IgD-negative memory B cell (primary cell): ENCODE measurements at places on chromosomes 1 and 21. TPM values are rescaled to one million over a fixed set of nuclear protein-coding genes. Genes with fewer than 3 reads are reported as not detected.

Gene PALMD
- not detected for polyA plus RNA-seq

Gene GNG12
- polyA plus RNA-seq, result not detected

Gene RABGAP1L
- 88.6 TPM for polyA plus RNA-seq

Gene TTC39A
- not detected for polyA plus RNA-seq

Gene AMPD1
- polyA plus RNA-seq, result 0.21 TPM

Gene SNX7
- 0.13 TPM for polyA plus RNA-seq

Gene C4BPA
- not detected for polyA plus RNA-seq

Gene SYCP1
- polyA plus RNA-seq, result not detected

Gene JAM2
- 0.15 TPM for polyA plus RNA-seq

Gene KIRREL1
- polyA plus RNA-seq, result not detected

Gene GNB1
- 40.0 TPM for polyA plus RNA-seq

Gene ADCY10
- polyA plus RNA-seq, result 0.49 TPM

Gene SLC6A17
- not detected for polyA plus RNA-seq

Gene OR2T2
- polyA plus RNA-seq, result not detected

Gene ABCG1
- 11.6 TPM for polyA plus RNA-seq

Gene AIM2
- 187 TPM for polyA plus RNA-seq

Gene PIGR
- polyA plus RNA-seq, result 0.40 TPM

Gene DYRK3
- 0.31 TPM for polyA plus RNA-seq

Gene DCDC2B
- not detected for polyA plus RNA-seq

Gene FCGR1A
- polyA plus RNA-seq, result 0.43 TPM

Gene UTS2
- polyA plus RNA-seq, result not detected

Gene CACNA1E
- 0.16 TPM for polyA plus RNA-seq

Gene MYOC
- polyA plus RNA-seq, result not detected

Gene TMIGD3
- polyA plus RNA-seq, result not detected

Gene ITGB2
- polyA plus RNA-seq, result 294 TPM

Gene GSTM5
- not detected for polyA plus RNA-seq

Gene MX2
- 36.6 TPM for polyA plus RNA-seq

Gene CEP85
- polyA plus RNA-seq, result 6.6 TPM

Gene SPRR2B
- not detected for polyA plus RNA-seq

Gene OR2L2
- polyA plus RNA-seq, result not detected

Gene GPR89A
- polyA plus RNA-seq, result 14.8 TPM

Gene ADAM30
- not detected for polyA plus RNA-seq

Gene MMEL1
- polyA plus RNA-seq, result 5.8 TPM

Gene FCRL3
- 84.5 TPM for polyA plus RNA-seq

Gene CGN
- not detected for polyA plus RNA-seq

Gene KCNJ15
- polyA plus RNA-seq, result not detected

Gene TSACC
- 2.5 TPM for polyA plus RNA-seq

Gene S100A14
- polyA plus RNA-seq, result not detected

Gene FYB2
- polyA plus RNA-seq, result not detected

Gene FCRL5
- polyA plus RNA-seq, result 26.5 TPM

Gene GBP4
- polyA plus RNA-seq, result 10.1 TPM

Gene PTGFR
- polyA plus RNA-seq, result not detected

Gene TRIM67
- polyA plus RNA-seq, result not detected

Gene FCRLA
- 445 TPM for polyA plus RNA-seq

Gene COG2
- polyA plus RNA-seq, result 31.8 TPM

Gene AIRE
- 0.45 TPM for polyA plus RNA-seq

Gene FCAMR
- polyA plus RNA-seq, result not detected

Gene S100A16
- not detected for polyA plus RNA-seq

Gene UBE2U
- not detected for polyA plus RNA-seq

Gene CD48
- polyA plus RNA-seq, result 129 TPM

Gene S1PR1
- 126 TPM for polyA plus RNA-seq

Gene IVL
- not detected for polyA plus RNA-seq

Gene NHLH1
- not detected for polyA plus RNA-seq

Gene TCHHL1
- polyA plus RNA-seq, result not detected

Gene SNAP47
- polyA plus RNA-seq, result 42.9 TPM

Gene SELL
- polyA plus RNA-seq, result 1,261 TPM

Gene SLC6A9
- polyA plus RNA-seq, result 0.19 TPM

Gene SLC44A3
- polyA plus RNA-seq, result not detected

Gene SLFNL1
- polyA plus RNA-seq, result 0.20 TPM

Gene ADORA3
- 0.44 TPM for polyA plus RNA-seq
